ENCODE measurements at places on chromosomes 4 and X.

GRCh38 chr4:64876021-64876420, 466.8 kb upstream of the TECRL start:
- DNase-seq, result no peak

DNA sequence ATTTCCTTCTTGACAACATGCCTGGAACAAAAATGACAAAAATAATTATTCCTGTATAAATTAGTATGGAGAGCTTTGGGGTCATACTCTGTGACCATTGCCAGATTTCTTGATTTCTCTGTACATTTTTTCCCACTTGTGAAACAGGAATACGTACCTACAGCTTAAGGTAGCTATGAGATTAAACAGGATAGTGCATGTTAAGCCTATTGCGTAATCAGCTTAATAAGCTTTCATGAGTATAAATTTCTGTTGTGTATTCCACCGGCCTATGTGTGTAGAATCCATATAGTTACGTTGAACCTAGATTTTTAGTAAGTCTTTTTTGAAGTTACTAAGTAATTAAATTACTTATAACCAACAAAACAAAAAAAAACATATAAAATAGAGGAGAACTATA, 334.9 kb downstream of the DCTD start:
- no peak for DNase-seq

- DNase-seq, result peak; percentile 56
These were observed 1.8 kb downstream of the ABCD1 start for GRCh38 chrX:153726286-153727122.

DNA sequence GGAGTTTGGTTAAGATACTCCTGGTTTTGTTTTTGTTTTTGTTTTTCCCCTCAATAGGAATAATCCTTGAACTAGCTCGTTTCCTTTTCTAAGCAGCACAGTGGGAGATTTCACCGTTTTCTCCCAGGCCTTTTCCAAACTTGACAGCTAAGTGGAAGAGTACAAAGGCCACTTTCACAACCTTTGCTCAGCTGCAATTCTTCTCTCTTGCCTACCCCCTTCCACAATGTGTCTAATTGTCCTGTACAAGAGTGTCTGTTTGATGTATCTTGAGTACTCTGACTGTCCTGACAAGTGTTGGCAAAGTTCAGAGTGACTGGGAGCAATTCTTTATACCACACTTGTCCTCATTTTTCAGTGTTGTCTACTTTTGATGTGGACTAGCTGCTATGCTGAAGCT, 674.3 kb upstream of the AMOT start:
- no peak for DNase-seq

DNA sequence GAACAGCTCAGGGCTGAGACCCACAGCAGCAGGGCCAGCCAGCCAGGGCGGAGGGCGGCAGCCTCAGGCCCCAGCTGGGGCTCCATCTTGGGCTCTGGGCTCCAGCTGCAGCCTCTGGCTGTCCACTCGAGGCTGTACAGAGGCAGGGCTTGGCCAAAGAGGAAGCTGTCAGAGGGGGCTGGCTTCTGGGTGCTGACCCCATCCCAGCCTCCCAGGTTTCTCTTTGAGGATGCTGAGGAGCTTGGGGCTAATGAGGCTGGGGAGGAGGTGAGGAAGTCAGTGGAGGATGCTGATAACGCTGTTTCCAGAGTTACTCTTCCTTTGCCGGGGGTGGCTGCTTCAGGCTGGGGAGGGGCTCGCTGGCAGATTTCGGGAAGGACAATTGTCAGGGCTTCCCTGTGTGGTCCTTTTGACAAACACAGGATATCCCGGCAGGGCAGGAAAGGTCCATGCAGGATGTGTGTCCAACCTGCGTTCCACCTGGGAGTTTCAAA, at the start of gene DIPK2B:
Gene DIPK2B (minus strand): TSS at position 136 of the 494 bp plus-strand sequence. CDS start 50 bp downstream, at position 86.
- DNase-seq, result peak; percentile 79

GRCh38 chrX:3638280-3638873, 75.1 kb downstream of the PRKX start:
- peak; percentile 32 for DNase-seq
